Mucosa of descending colon (tissue), 3 donors: ENCODE measurements at places on chromosomes 12 and 14. TPM values are rescaled to one million over a fixed set of nuclear protein-coding genes. Genes with fewer than 3 reads are reported as not detected.

The REM2 gene
- total RNA-seq = 0.35 TPM

The NDUFA12 gene
- 124 TPM for total RNA-seq

The CATSPERB gene
- 4.1 TPM for total RNA-seq

The PKP2 gene
- total RNA-seq = 189 TPM

The APOF gene
- not detected for total RNA-seq

The INHBC gene
- total RNA-seq = not detected

The PLEKHG7 gene
- 2.7 TPM for total RNA-seq

The ASB2 gene
- total RNA-seq = 89.1 TPM

DNA sequence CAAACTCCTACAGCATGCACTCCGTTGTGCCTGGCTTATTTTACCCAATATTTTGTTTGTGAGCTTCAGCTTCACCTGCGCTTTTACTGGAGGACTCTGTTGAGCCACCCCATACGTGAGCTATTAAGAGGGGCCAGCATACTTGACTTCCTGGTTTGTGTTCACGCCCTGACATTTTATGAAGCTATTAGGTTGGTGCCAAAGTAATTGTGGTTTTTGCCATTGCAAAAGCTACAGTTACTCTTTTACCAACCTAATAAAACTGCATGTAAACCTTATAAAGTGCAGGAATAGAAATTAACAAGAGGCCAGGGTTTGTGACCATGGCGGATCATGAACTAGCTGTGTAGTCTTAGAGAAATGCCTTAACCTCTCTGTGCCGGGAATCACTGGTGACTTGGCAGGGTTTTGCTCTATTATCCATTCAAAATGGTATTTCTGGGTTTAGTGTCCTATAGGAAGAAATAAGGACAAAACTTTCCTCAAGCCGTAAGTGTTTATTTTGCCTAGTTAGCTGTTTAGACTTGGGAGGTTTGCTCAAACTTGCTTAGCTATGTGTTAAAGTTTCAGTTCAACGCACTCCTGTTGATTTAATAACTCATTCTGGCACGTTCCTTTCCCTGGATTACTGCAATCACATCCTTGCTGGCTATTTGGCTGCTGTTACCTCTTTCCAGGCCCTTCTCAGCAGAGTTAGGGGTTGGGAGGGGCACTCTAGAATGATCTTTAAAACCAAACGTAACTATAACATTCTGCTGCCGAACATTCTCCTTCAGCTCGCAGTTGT is 1027.6 kb downstream of the BCL11B start:
- no peak for DNase-seq

DNA sequence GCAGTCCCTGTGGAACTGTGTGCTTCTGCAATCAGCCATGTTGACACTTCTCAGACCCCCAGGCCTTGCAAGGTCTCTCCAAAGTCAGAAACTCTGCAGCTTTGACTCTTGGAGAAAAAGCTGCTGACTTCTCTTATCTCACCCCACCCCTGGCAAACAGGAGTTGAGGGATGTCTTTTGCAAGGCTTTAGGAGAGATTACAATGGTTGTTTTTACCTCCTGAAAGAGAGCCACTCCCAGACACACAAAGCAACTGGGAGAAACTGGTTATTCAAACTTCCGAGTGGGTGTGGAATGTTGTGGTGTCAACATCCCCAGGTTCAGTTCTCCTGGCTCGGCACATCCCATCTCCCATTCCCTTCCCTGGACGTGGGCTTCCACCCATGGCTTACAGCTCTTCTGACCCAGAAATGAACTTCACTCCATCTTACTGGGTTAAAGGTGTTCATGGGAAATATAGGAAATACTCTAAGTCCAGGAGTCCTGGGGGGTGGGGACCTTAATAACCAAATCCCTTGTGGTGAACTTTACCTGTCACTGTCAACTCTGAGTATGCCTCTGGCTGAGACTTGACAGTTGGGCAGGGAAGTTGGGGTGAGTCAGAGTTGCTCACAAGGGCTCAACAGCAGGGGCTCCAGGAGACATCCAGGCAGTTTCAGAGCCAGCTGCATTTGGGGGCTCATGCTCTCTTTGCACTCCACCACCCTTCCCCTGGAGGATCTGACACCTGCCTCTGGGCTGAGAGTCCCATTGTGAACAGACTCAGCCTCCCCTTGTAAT is 41.9 kb downstream of the CCDC177 start:
- DNase-seq = no peak

GRCh38 chr14:90297876-90298629 is 33.7 kb downstream of the NRDE2 start:
- no peak for DNase-seq

DNA sequence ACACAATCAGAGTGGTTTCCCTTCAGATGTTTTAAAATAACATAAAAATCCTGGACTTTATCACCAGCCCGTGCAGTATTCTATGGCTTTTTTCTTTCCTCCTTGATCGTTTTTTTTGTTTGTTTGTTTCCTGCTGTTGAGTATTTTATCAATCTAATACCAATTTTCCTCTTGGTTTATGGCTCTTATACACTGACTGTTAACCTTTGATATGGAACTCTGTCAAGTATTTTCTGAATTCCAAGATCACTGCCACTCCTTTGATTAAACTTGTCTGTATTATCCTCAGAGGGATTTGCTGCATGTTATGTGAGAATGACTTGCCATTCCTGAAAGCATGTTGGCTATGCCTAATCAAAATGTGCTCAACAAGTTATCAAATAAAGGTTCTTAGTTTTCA is 88.4 kb downstream of the PELI2 start:
- no peak for DNase-seq

DNA sequence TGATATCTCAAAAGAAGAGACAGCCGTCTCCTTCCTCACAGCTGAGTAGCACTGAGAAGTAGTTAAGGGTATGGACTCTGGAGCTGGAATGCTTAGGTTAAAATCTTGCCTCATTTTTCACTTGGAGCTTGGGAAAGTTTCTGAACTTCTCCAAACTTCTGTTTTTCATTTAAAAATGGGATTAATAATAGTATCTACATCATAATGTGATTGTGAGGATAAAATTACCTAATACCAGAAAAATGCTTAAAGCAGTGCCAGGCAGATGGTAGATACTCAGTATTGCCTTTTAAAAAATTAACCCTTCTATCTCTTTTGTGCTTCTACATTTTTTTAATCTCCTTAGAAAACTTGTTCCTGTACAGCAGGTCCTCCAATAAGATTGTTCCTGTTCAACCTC is 63.1 kb downstream of the A2M start:
- no peak for DNase-seq

GRCh38 chr12:65532162-65532561 is 253.7 kb downstream of the MSRB3 start:
- DNase-seq = no peak

- no peak for DNase-seq
Measured at GRCh38 chr12:19138956-19139355, 9.4 kb downstream of the PLEKHA5 start.

GRCh38 chr12:57638096-57638495 is 5.1 kb upstream of the B4GALNT1 start:
- DNase-seq = no peak

DNA sequence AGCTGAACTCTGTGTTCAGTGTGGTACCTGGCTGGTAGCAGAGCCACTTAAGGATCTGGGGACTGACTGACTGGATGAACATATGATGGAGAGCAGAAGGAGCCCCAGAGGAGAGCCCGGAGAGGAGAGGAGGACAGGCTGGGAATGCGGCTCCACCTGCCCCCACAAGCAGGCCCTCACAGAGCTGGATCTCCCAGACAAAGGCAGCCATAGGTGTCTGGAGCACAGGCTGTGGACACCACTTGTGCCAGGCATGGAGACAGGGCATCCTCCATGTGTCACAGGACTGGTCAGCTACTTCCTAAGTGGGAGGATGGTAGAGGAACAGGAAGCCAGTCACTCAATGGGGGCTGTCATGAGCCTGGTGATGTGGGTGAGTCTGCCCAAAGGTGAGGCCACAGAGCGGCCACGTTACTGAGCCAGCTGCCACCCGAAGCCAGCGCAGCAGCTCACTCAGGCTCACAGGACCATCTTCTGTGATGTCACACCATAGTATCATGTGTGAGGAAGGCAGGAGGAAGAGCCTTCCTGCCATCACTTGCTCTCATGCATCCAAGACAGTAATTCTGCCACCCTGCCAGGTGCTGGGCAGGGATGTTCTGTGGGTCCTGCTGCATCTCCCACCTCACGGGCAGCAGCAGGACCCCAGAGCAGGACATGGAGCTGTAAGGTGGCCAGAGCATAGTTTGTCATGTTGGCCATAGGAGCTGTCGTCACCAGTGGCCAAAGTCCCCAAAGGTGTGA is 72.1 kb downstream of the PRIMA1 start:
- DNase-seq = no peak

DNA sequence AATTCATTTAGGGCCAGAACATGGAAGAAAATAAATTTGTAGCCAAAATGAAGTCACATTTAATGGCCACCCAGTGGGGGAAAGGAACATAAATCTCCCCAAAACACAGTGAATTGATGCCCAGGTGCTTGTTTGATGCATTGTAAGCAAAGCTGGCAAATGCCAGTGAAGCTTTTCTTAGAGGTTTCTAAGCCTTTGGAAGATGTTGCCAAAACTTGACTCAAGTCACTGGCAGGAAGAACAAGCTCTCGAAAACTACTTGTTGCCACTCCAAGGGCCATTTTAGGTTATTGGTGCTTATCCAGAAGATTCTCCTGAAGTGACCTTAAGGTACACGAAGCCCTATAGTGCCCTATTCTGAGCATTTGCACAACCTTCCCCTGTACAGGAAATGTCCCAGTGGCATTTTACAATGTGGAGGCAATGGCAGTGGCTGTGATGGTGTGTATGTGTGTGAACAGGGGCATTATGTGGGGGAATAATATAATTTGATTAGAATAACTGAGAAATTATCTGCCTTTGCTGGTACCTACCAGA is 89.5 kb upstream of the NOVA1 start:
- DNase-seq = no peak

DNA sequence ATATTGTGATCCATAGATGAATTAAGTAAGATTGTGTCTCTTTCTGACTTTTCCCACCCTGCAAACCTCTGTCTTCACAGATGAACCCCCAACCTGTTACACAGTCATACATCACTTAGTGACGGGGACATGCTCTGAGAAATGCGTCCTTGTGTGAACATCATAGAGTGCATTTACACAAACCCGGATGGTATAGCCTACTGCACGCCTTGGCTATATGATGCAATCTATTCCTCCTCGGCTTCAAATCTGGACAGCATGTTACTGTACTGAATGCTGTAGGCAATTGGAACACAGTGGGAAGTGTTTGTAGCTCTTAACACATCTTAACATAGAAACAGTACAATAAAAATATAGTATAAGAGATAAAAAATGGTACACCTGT is 7.4 kb upstream of the TESPA1 start:
- no peak for DNase-seq
